Tibial artery (tissue), 4 donors: ENCODE measurements at places on chromosomes 7 and 10.

DNA sequence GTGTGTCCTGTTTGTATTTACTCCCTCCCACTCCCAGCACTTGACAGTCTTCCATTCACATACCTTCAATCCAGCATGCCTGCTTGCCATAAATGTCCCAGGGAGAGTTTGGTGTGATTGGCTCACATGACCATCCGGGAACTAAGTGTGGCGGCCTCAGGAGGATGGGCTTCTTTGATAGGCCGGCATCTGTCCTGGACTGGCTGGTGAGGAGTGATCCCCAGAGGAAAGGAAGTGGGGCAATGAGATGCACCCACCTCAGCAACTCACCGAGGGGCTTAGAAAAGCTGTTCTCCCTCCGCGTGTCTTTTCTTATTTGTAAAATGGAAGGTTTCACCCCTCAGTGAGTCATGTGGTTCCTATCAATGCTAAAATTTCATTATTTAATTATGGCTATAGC is 14.9 kb upstream of the EBF3 start:
- DNase-seq, result no peak

DNA sequence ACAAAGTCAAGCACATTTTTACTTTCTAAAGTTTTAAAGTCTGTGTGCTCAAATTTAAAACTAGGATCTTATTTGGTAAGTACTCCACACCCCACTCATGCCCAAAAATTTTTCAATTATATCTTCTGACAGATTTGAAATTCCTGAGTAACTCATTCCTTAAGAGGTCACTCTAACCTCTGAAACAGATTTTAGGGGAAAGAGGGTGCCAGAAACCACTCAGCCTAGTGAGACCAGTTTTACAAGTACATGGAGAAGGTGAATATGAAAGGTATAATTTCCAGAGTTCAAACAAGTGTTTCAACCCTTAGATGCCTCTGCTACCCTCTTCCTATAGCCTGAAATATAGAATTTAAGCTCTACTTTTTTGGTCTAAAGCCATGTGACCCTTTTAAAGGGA is 79.2 kb downstream of the C7orf25 start:
- no peak for DNase-seq

GRCh38 chr10:81866753-81867152 is 8.2 kb upstream of the NRG3 start:
- no peak for DNase-seq

DNA sequence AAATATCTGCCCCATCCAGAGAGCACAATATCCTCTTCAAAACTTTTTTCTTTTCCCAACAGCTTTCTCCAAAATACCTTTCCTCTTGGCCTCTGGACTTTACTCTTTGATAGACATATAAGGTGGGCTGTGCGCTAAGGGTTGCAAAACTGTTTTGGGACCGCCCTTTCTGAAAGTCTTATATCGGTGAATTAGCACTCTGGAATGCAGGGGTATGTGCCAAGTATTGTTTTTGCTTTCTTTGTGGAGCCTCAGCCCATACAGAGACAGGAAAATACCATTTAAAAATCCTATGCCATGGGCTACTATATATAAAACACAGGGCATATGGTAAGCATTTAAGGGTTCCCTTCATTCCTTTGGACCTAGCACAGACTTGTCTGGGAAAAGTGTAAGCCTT is 37.7 kb downstream of the PPP1R17 start:
- DNase-seq, result no peak

GRCh38 chr7:129176916-129177710 is 11.3 kb upstream of the SMO start:
- DNase-seq, result no peak

- no peak for DNase-seq
Observed at GRCh38 chr10:84076540-84077195, 62.6 kb upstream of the GHITM start.
